HT-29 (cell line): ENCODE measurements at places on chromosomes 3 and 15.

GRCh38 chr15:61784734-61785133 is 275.5 kb downstream of the VPS13C start:
- no peak for DNase-seq

- DNase-seq: no peak
These were observed 32.2 kb downstream of the SLC41A3 start for GRCh38 chr3:126051741-126052140.

DNA sequence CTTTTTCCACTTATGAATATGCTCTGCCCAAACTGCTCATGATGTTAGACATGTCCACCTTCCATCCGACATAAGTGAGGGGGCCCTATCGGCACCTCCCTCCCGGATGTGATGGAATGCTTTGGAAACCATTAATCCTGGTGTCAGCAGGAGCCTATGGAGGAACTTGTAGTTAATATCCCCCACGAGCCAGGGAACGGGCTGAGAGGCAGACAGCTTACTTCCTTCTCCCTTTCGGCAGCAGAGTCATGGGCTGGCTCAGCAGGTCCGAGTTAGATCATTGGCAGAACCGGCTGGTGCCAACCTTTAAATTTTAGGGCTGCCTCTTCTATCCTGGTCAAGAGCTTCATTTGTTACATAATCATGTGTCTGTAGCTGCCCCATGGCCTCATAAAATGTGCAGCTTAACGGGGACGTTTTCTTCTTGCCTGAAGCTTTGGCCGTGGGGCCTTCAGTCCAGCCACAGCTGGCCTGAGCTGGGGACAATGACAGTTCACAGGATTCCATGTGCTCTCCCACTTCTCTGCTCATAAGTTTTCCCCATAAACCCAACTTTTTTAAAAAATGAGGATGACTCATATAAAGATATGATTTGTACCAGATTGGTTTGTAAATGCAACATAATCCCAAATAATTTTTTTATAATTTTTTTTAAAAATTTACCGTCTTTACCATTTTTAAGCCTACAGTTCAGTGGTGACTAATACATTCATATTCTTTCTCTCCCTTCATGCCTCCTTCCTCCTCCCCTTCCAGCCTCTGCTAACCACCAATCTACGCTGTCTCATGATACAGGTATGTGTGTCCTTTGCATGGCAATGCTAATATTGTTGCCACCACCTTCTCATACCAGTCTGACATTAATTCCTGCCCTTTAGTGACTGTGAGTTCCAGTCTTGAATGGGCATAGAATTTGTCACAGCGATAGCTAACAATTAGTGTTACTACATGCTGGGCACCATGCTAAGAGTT is 62.2 kb upstream of the RGMA start:
- no peak for DNase-seq

GRCh38 chr3:108599677-108600409 is 10.3 kb downstream of the DZIP3 start:
- no peak for DNase-seq

DNA sequence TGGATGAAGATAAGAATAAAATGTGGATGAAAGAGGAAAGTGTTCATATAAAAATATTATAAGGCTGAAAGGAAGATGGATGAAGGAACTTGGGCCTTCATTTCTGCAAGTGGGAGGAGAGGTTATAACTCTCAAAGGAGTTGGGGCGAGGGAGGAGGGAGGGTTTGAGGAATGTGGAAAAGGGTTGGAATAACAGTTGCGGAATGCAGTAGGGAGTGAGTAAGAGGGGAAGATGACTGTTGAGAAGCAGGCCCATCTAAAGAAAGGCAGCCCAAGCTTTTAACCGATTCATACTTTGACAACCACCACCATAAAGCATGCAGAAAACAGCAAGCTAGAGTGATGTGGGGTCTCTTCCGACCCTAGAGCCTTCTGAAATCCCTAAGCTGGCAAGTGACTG is 8.3 kb upstream of the TM4SF4 start:
- no peak for DNase-seq

DNA sequence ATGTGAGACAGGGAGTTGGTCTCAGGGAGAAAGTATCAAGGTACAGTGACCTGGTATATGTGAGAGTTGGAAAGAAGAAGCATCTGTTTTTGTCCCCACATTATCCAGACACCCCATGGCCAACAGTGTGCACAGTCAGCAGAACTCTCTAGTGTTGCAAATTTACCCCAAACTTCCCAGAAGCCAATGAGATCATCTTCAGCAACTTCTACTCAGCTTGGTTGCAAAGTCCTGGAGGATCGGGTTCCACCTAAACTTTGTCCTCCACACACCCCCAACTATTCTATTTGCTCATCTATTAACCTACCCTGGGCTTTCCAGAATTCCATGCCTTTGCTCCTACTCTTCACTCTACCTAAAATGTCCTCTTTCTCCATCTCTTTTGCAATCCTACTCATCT is 15.7 kb downstream of the RBSN start:
- DNase-seq: no peak

GRCh38 chr3:114600571-114600970 is 306.7 kb downstream of the TIGIT start:
- DNase-seq: no peak

DNA sequence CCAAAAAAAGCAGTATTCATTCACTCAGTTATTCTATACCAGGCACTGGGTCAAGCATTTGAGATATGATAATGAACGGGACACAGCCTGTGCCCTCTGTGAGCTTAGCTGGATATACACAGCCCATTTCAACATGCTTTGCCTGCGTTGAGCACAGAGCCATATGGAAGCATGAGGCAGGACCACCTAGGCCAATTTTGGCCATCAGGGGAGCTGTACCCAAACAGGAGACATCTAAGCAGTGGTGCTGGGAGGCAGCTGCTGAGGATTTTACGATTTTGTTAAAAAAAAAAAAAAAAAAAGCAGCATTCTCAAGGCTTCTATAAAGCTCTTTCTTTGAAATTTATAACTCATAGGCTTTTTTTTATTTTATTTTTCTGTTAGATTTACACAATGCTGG is 87.2 kb upstream of the SLC2A2 start:
- DNase-seq: no peak

DNA sequence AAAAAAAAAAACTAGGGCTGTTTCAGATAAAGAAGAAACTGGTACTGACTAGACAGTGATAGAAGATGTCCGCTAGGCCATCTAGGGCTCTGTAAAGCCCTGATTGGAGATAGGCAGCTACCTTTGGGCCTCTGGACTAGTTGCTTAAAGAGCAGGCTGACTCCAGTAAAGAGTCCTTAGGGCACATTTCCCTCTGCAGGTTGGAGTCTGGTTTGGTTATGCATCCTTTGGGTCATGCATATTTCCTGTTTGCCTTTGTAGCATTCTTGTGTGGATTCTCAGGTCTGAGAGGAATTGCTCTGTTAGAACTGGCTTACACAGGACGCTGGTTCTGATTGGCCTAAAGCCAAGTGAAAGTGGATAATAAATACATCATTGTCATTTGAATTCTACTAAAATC is 165.5 kb upstream of the LRRN1 start:
- no peak for DNase-seq

DNA sequence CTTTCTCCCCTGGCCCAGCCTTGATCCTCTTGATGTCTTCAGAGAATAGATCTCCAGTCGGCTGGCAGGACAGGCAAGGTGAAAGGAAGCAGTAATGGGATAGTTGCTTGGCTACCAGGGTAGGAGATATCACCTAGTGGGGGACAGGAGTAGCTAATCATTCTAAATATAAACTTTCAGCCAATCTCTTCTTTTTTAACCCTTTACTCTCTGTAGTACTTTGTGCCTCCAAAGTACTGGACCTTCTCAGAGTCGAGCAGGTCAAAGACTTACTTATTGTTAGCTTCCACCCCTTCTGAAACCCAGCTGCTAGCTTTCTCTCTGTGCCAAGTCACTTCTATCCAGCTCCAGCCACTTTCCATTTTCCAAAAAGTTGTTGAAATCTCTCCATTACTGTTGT is 43.4 kb upstream of the FILIP1L start:
- no peak for DNase-seq

DNA sequence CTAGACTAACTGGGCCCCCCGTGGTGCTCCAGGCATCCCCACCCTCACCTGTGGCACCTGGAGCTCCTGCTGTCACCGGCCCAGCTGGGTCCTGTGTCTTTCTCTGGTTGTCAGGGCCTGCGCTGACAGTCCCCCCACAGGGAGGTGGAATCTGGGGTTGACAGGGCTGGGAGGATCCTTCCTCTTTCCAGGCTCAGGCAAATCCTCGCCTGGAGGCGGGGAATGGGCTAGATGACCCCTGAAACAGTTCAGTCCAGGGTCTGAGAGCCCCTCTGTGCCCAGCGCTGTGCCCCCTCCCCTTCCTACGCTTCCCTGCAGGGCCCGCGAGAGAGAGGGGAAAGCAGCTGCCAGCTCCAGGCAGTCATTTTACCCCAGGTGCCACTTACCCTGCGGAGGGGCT is 50.1 kb upstream of the MCF2L2 start:
- no peak for DNase-seq

DNA sequence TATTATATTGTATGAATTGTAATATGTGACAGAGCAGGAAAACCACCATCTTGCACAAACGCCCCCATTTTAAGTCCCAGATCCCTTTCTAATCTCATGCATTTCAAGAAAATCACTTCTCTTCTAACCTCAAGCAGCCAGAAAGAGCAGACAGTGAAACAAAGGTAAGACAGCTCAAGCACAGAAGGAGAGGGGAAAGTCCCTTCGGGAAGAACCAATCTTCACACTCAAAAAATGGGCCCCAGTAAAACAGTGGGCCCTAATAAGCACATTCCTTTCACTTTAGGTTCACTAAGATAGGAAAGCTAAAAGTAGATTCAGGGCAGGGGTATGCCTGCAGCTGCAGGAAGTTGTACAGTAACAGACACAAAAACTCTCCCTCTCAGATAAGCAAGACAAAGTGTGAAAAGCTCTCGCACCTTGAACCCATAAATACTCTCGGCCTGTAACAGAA is 1268.7 kb downstream of the SI start:
- DNase-seq: no peak

DNA sequence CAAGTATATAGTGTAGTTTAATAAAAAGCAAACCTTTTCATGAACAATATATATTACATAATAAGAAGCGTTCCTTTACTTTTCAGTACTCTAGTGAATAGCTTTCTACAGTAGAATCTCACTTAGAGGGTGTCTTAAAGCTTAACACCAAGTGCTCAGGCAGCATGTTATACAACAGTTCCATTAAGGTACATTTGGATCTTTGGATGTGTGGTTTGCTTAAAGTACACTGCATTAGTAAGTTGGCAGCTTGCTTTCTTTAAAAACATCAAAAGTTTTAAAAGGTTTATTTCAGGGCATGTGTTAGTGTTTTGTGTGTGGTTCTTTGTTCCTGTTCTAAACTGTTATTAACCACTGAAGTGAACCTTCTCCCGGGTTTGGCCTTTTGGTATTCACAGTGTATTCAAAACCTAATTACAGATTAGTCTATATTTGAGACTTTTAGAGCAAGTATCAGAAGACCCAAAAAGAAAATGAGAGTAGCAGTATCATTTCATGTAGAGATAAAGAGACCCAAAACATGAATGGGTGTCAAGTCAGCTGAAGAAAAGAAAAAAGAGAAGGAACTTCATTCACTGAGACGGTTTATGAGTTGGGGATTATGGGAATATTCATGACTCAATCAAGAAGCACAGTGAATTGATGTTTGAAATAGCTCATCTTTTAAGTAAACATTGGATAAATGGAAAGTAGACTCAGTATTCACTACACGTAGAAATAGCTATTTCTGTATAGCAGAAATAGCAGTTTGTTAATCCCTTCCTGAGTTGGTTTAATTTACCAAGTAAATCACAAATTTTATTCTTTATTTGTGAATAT is 93.9 kb downstream of the OPA1 start:
- no peak for DNase-seq

DNA sequence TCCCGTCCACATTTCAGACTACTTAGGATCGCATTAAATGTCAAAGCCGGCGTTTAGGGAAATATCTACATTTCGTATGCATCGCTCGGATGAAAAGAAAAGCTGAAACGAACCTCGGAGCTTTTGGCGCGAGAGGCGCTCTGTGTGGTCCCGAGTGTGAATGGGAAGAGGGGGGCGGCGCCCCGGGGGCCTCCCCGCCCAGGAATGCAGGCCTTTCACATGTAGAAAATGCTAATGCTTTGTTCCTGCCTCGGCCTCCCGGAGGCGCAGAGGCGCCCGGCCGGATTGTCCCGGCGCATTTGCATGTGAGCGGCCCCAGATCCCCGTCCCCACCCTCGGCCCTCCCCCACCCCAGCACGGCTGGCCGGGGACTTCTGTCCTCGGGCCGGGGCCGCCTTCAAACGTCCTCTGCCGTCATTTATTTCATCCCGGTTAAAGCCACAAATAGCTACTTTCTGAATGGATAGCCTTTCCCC is 37.0 kb upstream of the TRIM71 start:
- peak; percentile 34 for DNase-seq

DNA sequence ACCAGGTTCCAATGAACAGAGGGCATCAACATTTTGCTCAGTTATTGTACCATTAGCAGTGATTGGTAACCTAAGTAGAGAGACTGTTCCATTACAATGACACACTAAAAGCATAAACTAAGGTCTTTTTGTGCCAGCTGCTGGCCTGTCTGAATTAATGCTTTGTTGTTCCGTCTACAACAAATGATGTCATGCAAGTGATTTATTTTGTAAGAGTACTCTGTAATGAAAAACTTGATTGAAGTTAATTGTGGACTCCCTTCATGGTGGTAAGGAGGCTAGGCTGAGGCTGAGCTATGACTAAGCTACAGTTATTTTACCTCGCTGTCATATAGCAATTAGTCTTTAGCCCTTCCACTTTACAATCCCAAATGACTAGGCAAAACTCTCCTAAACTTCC is 23.2 kb downstream of the RCN2 start:
- no peak for DNase-seq

- no peak for DNase-seq
These were observed 5.1 kb downstream of the FSIP1 start for GRCh38 chr15:39777496-39777895.

DNA sequence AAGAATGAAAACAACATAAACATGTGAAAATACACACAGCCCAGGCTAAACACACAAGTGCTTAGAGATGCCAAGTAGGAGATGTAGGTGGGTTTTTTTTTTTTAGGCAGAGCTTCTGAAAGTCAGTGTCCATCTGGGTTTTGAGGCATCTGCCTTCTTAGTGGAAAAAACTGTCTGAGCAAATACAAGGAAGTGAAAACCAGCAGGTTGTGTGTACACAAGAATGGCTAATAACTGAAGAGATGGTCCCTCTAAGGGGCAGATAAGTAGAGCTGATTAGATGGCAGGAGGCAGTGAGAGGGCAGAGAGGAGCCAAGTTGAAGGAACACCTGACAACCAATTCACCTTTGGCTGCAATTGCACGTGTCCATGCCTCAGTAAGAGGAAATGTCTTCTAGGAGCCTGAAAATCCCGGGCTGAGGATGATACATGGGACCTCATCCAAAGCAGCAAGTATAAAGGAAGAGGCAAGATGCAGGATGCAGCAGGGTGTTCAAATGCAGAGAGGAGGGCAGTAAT is 34.9 kb downstream of the CYP19A1 start:
- DNase-seq: no peak
